ENCODE measurements at places on chromosomes 1 and 21.
A peak's percentile ranks its signal among the peaks of the same experiment; 100 is the strongest.

DNA sequence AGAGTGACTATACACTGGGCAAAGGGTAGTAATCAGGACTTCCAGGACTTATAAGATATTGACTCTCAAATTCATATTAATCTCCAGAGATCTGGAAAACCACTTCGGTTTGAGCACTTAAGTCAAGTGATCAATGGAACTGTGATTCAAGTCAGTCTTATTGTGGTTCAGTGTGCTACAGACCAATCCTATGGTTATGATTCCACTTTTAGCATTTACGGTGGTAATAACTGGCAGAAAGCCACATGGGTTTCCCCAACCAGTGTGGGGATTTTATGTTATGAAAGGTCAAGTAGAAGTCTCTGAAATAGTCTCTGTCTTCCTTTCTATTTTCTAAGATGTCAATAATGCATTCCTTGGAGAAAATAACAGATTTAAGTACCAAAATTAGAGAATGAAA is 151.3 kb upstream of the NEGR1 start:
- DNase-seq, result no peak

DNA sequence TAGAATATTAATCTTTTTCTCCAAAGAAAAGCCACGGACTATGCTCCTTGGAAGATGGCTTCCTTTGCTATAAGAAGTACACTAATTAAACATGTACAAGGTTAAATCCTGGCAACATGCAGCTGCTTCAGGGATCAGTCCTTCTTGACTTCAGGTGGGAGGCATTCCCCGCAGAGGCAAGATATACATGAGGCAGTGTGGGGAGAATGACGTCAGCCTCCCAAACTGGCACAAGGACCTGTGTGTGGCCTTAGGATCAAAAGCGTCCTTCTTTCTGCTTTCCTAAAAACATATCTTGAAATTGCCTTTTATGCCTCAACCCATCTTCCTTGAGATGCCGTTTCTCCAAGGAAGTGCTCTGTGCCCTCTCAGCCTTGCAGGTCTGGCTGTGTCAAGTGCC is 90.3 kb downstream of the WLS start:
- no peak for DNase-seq

GRCh38 chr1:149846042-149846441 is 53.3 kb upstream of the BOLA1 start:
- no peak for DNase-seq

DNA sequence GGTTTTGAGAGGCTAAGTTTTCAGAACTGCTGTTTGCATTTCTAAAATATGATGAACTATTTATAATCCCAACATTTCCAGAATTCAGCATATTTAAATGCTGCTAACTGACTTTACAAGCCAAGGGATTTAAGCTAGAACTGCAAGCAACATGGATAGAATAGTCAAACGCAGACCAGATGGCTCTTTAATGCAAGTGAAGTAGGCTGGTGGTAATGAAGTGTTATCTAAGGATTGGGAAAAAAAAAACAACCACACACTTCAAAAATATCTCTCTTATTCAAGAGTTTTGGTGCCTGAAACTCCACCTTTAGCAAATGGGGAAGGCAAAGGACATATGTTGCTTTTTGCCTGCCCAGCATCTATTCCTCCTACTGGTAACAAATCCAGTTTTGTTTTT is 20.9 kb upstream of the SSX2IP start:
- no peak for DNase-seq

DNA sequence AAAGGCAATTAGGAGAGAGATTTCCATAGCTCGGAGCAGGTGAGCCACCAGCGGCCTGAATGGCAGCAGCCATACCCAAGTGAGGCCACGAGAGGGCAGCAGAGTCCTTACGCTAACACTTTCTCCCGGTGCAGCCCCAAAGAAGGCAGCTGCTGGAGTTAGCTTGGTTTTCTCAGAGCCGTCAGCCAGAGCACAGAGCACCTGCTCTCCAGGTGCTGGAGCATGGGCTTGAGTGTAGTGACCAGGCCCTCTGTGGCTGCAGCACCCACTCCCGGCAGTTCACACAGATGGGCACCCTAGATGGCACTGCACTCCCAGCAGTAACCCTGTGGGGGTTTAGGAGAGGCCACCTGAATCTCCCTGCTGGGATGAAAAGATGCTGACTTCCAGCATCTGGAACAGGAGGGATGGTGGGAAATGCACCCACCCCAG is 45.8 kb downstream of the TMCC2 start:
- DNase-seq, result peak; percentile 90

DNA sequence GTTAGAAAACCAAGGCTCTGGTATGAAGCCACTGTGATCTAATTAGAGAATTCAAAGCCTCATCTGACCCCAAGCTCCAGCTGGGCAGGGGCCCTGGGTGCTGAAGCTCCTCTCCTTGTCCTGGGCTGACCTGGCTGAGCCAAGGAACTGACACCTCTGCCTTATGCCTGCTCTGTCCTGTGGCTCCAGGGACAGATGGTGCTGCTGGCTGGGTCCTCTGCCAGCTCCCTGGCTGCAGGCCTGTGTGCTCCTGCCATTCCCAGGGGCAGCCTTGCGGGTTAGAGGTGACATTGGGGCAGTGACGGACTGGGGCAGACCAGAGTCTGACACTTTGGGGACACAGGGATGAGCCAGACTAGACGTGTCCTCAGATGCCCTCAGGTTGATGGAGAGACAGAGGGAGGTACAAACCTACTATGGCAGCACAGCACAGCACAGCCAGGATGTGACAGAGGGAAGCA is 11.8 kb downstream of the ACOT11 start:
- DNase-seq, result no peak

DNA sequence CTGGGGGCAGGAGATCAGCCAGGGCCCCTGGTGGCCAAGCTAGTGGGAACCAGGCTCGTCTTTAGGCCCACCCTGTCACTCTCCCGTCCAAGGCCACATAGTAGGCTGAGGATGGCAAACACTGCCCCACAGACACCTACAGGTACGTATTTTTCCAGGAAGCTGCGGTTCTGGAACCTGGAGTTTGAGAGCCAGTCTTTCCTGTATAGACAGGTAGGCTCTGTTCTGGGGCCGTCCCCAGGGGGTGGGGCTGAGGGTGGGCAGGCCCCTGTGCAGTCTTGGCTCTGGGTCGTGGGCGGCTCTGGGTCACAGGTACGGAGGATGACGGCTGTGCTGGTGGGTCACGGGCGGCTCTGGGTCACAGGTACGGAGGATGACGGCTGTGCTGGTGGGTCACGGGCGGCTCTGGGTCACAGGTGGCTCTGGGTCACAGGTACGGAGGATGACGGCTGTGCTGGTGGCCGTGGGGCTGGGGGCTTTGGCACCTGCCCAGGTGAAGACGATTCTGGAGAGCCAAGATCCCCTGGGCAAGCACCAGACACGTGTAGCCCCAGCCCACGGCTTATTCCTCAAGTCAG is 2.2 kb downstream of the PUSL1 start:
- no peak for DNase-seq

DNA sequence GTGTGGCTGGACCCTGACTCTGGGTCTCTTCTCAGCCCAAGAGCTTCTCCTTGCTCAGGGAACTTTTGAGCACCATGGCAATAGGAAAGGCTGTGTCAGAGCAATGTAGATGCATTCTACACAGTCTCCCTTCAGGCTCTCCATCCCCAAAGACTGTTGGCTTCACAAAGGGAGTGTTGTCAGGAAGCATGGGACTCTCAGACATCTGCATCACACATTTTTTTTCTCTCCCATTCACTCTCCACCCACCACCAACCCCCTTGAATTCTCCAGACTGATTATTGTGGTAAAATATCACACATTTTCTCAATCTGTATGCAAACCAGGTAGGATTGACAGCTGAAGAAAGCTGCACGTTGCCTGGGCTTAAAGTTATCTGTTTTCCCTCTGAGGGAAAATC is 105.4 kb upstream of the WARS2 start:
- DNase-seq, result no peak

DNA sequence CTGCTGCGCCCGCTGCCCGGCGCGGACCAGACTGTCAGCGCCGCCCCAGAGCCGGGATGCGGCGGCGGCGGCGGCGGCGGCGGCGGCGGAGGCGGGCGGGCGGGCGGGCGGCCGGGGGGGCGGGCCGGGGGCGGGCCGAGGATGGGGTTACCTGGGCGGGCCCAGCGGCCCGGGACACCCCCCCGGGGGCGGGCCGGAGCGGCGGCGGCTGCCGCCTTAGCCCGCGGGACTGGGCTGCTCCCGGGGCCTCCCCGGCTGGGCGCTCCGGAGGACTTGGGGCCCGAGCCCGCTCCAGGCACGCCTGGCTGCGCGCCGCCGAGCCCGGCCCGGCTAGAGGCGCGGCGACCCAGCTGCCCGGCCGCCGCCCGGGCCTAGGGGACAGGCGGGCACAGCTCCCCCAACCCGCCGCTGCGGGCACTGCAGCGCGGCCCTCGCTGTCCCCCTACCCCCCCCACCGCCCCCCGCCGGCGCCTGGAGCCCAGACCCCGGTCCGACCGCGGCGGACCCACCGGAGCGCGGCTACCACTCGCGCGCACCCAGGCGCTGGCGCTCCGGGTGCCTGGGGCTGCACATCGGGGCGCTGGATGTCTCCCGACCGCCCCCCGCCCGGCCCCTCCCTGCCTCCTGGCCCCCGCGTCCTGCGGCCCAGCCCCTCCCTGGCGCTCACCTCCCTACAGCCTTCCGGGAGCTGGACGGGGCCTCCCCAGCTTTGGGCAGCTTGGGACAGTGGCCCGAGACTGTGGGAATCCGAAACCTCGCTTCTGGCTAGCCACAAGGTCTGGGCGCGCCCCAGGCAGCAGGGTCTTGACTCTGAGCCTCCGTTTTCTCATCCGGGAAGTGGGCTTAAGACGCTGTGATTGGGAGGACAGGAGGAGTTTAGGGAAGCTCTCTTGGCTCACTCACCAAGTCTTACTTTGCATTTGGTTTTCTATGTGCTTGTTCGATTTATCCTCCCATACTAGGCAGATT is at the start of gene WNT4:
Gene WNT4, minus strand, starts transcription at position 33 of the 969 bp plus-strand sequence. CDS start 175 bp downstream, outside the sequence.
- peak; percentile 36 for DNase-seq

- no peak for DNase-seq
Measured at GRCh38 chr1:101250656-101251272, 13.9 kb downstream of the S1PR1 start.

GRCh38 chr1:110508028-110508940 is 10.7 kb downstream of the KCNA10 start:
- DNase-seq, result no peak

GRCh38 chr1:205301842-205302588 is 19.5 kb downstream of the NUAK2 start:
- no peak for DNase-seq

GRCh38 chr1:219966071-219966349 is 37.7 kb upstream of the SLC30A10 start:
- no peak for DNase-seq

DNA sequence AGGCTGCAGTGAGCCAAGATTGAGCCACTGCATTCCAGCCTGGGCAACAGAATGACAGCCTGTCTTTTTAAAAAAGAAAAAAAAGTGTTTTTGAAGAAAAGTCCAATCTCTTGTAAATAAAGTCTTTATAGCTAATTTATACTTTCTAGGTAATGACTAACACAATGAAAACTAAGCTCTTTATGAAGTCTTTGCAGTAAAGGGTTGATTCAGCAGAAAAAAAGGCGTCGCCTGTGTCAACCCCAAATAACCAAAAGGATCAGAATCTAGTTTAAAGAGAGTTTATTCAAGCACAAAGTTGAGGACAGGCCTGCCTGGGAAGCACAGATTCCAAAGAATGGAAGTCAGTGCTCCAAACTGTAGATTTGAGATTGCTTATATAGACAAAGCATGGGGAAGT is 14.3 kb upstream of the PGBD2 start:
- no peak for DNase-seq

DNA sequence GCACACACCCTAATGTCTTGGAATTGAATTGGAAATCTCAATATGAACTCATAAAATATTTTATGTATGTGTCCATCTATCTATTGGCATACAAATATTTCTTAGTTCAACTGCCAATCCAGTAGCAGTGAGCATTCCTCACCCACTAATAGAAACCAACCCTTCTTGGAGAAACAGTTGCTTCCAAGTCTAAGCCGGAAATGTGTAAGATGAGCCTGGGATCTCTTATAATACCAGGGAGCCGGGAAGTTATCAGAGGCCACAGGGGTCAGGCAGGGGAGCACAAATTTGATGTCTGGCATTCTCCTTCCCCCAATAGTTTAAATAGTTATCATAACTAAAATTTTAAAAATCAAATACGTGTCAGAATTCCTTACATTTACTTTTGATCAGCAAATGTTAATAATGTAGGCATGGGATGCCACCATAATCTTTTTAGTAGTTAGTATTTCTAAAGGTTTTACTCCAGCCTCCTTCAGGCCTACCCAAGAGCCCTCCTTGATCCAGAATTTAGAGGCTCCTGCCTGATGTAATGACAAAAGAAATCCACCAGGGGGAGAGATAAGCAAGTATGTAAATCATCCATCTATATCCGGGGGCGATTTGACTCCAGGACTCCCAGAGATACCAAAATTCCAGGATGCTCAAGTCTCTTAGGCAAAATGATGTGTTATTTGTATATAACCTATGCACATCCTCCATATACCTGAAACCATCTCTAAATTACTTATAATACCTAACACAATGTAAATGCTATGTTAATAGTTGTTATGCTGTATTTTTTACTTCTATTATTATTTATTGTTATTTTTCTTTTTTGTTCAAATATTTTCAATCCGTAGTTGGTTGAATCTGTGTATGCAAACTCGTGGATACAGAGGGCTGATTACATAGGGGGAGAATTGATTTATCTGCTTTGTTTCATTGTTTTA is 218.7 kb upstream of the COA6 start:
- DNase-seq, result peak; percentile 60

DNA sequence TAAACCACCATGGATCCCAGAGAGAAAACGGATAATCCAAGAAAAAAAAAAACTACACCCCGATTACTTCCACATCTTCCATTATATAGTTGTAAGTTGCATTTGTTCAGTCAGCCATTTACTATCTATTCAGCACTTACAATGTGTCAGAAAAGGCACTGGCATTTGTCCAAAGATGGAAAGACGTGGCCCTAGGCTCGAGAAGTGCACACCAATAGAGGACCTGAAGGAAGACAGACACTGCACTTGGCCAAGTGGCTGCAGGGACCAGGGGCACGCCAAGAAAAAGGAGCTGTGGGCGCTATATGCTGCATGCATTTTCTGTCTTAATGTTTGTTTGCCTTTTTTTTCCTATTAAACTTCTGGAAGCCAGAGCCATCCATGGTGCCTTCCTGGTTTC is 45.2 kb upstream of the LYST start:
- DNase-seq, result no peak

DNA sequence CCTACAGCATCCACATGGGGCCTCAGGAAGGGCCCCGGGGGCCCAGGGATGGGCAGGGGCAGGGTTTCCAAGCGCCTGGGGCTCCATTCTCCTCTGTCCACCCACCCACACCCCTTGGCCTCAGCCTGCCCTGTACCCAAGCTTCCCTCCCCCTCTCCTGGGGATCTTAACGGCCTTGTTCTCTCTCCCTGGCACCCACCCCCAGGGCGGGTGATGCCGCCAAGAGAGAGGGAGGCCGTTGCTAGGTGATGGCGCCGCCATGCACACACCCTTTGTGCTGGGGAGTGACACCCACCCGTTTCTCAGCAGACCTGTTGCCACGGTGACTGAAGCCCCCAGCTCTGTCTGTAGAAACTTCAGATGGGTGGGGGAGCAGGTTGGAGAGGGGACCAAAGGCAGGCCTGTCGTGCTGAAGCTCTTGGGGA is 7.6 kb downstream of the GPR37L1 start:
- no peak for DNase-seq
